ENCODE measurements at places on chromosomes 12 and 14.

DNA sequence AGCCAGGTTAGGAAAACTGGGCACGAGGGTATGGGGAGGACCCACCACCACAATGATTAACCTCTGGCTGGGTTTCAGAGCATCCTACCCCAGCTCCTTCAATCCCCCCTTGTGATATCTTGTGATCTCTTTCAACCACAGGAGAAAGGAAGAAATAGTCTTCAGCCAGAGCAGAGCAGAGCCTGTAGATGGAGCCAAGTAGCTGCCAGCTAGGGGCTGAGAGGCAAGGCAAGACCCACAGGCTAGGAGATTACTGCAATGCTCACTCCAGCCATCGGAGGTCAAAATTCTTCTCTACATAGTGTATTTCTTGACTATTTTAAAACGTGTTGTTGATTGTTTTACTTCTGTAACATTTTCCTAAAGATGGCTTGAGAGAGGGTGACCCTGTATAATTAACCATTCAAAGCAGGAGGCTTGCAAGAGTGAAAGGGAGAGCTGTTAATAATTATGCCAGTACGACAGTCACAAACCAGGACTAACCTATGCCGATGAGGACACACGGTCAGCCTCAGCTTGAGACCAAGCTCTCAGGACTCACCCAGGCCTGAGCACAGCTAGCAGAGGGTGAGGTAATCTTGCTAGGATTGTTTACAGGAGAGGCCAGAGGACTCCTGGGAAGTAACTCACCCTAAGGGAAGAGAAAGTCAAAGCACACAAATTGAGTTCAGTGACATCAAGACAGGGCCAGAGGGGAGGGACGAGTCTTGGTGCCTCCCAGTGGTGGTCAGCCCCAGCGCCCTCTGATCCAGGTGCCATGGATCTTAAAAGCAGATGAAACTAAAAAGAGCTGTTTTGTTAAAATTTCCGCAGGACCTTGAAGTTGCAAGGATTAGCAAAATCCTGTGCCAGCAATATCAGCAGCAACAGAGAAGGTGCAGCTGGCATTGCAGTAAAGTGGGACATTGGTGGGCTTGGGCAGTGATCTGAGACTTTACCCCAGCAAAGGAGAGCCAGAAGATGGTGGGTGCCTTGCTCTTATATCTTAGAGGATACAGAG, 29.8 kb upstream of the CDKN3 start:
- peak; percentile 53 for DNase-seq

- peak; percentile 60 for DNase-seq
These were observed 1.5 kb downstream of the CIPC start for GRCh38 chr14:77099425-77100167.

- DNase-seq: no peak
These were observed 50.0 kb downstream of the SPRING1 start for GRCh38 chr12:116687888-116688287.

DNA sequence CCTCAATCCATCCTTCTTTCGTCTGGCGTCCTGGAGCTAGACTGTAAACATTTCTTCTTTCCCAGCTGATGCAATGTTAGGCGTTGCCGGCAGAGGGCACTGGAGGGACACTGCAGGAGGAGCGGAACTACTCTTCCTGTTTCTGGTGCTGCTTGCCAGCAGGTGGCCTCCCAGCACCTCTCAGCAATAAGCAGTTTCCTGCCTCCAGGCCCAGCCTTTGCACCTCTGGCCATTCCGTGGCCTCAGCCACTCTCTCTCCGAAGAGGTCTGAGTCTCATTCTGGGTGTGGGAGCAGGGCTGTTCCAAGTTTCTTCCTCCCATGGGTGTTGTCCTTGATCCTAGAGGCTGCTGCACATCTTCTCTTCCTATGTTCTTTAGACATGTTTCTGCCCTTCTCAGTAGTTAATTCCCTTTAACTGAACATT, 7.5 kb upstream of the ASPG start:
- peak; percentile 94 for DNase-seq

GRCh38 chr12:106132175-106133135, 6.3 kb downstream of the NUAK1 start:
- DNase-seq: no peak

DNA sequence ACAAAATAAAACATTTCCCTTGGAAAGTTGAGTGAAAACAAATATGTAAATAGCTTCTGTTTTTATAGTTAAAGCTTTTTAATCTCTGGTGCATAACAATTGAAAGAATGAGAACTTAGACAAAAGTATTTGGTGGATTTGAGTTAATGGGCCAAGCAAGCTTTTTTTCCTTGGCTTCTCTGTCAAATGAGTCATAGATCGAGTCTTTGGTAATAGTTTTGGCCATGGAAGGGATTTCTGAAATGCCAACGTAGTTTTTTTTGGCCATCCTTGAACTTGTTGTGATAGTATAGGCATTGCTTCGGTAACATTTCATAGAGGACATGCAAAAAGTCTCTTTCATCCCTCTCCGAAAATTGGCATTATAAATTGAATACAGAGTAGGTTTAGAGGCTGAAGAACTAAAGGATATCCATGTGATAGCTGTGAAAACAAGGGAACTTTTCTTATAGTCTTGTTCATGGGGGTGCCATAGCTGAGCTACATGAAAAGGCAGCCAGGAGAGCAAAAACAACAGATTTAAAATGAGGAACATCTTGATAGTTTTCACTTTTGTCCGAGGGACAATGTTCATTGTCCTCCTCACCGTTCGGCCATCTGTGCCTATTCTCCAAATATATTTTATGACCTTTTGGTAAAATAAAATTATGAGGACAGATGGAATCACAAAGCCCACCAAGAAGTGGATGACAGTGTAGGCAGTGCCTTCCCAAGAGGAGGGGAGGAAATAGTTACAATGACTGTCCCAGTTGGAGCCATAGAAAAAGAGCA, 34.7 kb downstream of the GPR19 start:
- no peak for DNase-seq

GRCh38 chr14:75438486-75439080, 10.8 kb downstream of the JDP2 start:
- DNase-seq: no peak

- DNase-seq: no peak
These were observed 30.9 kb upstream of the PCED1B start for GRCh38 chr12:47048541-47048940.

- no peak for DNase-seq
These were observed 31.5 kb downstream of the RASSF9 start for GRCh38 chr12:85804663-85805062.

DNA sequence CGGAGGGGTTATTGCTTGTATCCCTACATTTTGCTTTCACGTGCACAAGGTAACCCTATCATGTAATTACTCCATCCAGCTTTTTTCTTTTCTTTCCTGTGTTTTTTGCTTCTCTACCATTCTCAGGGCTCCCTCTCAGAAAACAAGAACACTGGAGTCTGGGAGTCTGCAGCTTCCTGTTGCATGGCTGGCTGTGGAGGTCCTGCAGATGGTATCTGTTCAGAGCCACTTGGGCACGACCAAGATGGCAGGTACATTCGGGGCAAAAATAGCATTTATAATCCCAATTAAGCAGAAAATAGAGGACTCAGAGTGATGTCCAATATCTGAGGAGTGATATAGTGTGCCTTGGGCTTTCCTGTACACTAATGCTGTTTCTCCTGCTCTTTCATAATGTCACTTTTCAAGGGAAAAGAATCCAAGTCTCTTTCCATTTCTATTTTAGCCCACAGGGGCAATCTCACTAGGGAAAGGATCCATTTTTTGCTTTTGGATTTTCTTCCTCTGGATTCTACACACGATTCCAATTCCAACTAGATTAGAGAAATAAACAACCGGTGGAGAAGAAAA, 3.2 kb upstream of the NUMB start:
- DNase-seq: peak; percentile 28

DNA sequence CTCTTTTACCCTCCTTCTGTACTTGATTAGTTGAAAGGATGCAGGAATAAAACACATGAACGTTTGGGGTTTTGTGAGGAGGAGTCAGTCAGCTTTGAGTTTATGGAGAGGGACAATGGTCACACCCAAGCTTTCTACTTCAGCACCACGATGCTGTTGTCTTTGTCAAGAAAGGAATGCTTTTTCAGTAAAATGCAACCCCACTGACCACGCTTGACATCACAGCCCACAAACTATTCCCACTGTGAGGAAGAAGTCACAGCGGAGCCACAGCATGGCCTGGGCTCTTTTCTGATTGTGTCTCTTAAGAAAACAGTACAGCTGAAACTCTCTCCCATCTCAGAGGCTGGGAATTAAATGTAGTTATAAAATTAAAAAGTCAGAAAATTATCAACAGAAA, 135.2 kb downstream of the APAF1 start:
- DNase-seq: no peak

DNA sequence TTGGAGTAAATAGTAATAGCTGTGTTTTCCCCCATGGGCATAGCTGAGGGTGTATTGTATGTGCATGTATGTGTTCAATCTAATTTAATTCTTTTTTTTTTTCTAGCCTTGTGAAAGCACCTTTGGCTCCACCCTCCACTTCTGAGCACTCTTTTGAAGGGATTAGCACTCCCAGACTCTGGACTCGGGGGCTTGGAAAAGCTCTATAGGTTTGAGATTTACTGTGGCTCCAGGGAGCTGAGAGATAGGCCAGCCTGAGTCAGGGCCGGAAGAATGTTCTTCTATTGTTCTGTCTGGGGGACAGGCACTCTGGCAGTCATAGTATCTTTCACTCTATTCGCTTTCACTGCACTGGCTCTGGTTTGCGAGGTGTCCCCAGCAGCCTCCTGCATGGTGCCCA, 540.0 kb upstream of the TBX3 start:
- DNase-seq: no peak

GRCh38 chr14:100294213-100294962, 11.9 kb downstream of the SLC25A29 start:
- peak; percentile 79 for DNase-seq

DNA sequence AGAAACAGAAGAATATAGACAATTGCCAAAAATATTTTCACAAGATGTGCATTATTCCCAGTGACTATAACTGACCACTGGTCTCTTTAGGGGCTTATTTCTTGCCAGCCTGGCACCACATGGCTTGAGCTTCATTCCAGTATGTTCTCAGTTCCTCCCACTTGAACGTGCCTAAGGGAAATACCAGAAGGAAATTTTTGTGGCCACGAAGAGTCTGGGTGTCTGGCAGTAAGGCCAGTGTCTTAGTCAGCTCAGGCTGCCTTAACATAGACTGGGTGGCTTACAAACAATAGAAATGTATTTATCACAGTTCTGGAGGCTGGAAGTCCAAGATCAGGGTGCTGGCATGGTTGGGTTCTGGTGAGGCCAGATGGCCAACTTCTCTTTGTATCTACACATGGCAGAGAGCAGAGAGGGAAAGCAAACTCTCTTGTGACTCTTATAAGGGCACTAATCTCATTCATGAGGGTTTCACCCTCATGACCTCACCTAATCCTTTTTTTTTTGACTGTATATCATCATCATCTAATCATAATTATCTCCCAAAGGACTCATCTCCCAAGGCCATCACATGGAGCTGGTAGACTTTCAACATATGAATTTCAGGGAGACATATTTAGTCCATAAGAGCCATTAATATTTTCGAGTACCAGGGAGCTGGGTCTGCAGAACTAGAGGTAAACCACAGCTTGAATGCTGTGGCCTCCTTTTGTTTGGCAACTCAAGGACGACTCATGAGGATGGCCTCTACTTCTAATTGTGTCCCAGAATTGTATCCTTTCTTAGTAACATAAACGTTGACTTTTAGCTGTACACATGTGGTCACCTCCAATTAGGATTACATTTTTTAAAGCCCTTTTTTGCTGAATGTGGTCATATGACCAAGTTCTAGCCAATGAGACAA, 5.1 kb upstream of the SMOC1 start:
- DNase-seq: no peak

DNA sequence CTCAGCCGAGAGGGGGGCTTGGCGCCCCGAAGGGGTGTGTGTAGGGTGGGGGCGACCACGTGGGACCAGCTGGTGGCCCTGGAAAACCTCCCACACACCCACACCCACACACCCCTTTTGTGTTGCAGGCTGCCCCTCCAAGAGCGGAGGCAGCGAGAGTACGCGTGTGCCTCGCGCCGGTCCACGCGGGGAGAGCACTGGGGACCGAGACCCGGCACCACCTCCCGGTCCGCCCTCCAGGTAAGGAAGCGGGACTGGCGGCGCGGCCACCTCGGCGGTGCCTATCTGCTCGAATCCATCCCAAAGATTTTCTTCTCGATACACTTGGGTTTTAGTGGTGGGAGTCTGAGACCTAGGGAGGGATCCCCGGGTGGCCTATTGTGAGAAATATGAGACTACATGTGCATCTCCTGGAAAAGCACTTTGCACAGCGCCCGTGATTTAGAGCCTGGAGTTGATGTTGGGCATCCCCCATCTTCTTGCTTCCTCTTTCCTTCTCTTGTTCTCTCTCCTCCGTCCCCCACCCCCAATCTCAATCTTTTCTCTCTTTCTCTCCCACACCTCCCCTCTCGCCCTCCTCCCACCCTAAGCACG, 393 bp downstream of the SYT1 start:
- DNase-seq: peak; percentile 49

DNA sequence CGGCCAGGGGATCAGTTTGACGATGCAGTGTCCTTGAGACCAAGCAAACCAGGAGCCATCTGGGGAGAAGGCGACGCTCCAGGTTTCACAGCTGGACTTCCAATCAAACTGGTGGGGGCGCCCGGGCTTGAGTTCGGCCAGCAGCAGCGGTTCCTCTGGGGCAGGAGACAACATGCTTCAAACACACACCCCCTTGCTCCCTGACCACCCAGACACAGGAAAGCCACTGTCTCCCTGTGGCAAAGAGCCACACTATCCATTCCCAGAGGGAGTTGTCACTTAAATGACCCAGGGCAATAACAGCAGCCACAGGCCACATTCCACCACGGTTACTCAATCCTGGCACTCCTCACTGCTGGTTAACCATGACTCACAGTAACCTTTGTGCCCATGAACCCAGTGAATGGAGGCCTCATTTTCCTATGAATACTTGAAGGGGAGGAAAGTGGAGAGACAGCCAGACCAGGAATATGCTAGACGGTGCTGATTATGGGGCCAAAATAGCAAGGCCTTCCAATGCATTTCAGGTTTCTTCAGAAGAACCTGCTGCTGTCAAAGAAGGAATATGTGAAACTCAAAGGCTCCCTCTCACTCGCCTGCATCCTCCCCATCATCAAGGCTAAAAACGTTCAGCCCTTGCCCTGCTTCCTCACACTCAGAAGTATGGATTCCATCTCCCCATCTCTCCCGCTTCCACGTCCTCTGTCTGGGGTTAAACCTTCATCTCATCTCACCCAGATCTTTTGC, 8.5 kb downstream of the WSB2 start:
- DNase-seq: no peak

GRCh38 chr12:38501991-38502390, 185.4 kb downstream of the ALG10B start:
- no peak for DNase-seq

- no peak for DNase-seq
These were observed 35.8 kb downstream of the TIMELESS start for GRCh38 chr12:56413392-56413791.

Data from DMS79 (cell line).